GM19239 (cell line): ENCODE measurements at places on chromosomes 1 and 21.

DNA sequence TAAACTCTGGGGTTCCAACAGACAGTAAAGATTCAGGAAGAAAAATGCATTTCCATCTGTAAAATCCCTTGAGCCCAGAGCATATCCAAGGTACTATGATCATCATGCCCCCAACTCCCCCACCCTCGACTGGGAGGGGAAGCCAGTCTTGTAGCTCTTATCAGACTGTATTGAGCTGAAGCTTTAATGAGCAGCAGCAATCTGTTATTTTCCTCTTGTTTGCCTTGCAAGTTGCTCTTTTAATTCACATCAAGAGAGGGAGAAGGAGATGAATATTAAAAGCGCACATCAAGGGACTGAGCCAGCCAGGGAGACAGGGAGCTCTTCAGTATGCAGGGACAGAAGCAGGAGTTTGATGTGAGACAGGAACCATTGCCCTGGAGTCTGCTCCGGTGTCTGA, 52.5 kb upstream of the KCNA3 start:
- no peak for DNase-seq

GRCh38 chr1:27772932-27773825, at the start of gene STX12:
Gene STX12 (plus strand): TSS chr1:27773219. CDS start chr1:27773308, 89 bp downstream.
- peak; percentile 92 for DNase-seq

- no peak for DNase-seq
These were observed 169.8 kb downstream of the PRDM16 start for GRCh38 chr1:3238703-3239278.

- DNase-seq, result no peak
These were observed 5.1 kb downstream of the ZNF692 start for GRCh38 chr1:248853663-248854375.

GRCh38 chr1:118563981-118564951, 379.2 kb upstream of the SPAG17 start:
- DNase-seq, result peak; percentile 2
